ENCODE measurements at places on chromosomes 11 and 22.

GRCh38 chr22:37219533-37219932 is 7.3 kb upstream of the SSTR3 start:
- DNase-seq, result no peak

- no peak for DNase-seq
Measured at GRCh38 chr11:69442807-69443137, 38.7 kb upstream of the LINC01488 start.

DNA sequence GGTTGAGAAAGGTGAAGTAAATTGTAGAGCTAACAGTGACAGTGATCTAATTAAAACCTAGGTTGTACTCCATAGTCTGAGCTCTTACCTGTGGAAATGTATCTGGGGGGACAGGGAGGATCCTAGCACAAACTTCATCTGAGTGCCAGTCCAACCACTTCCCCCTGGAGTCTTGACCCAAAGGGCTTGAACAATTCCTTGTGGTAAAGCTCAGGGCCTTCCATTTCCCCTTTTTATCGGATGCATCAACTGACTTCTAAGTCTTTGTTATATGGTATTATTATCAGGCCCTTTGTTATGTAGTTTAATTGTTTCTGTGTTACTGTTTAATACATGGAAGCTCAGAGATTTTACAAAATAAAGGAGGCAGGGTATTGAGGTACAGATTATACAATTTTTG is 140.2 kb upstream of the SESN3 start:
- DNase-seq, result no peak

- DNase-seq, result peak; percentile 78
Measured at GRCh38 chr11:61187505-61188130, 15.7 kb upstream of the PGA3 start.

DNA sequence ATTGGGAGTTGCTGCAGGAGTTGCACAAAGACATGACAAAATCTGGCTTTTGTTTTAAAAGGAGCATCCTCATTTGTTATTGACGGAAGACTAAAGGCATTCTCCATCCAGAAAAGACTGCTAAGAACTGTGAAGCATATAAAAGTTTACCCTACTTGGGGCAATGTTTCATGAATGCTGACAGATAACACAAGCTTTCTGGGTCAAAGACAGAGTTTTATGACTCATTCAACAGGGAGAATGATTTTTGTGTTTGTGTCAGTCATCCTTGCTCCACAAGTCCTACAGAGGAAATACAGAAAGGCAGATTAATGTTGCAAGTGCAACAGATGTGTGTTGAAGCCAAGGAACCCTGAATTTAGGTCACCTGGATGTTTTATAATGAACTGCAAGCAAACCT is 2.5 kb downstream of the GLYATL1 start:
- DNase-seq, result no peak

- DNase-seq, result no peak
Measured at GRCh38 chr11:61887839-61888494, 3.4 kb downstream of the FADS3 start.

DNA sequence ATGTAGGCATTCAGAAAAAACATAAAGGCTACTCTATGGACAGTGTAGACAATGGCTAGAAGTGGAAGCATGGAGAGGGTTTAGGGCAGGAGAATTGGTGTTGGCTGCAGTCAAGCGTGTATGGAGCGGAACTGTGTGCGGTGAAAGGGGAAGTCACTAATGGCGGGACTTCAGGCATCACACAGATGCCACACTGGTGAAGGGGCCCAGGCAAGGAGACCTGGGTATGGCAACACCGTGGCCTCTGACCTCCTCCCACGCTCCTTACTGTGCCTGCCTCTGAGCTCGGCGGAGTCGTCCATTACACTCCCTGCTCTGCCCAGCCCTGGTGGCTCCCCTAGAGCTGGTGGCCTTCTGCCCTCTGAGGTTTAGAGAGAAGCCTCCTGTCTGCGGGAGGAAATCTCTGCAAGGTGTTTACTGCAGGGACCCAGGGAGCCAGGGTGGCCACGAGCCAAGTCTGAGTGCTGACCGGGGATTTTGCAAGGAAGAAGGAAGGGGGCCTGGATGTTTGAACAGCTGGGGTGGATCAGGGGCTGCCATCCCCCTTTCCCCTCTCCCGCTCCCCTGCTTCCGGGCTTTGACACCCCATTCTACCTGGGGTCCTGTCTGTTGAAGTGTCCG is 75.1 kb upstream of the TSPAN18 start:
- DNase-seq, result no peak

GRCh38 chr11:121070951-121071845 is 29.8 kb upstream of the TECTA start:
- no peak for DNase-seq

GRCh38 chr11:47667555-47667954 is 25.2 kb upstream of the MTCH2 start:
- DNase-seq, result no peak

GRCh38 chr11:65718964-65719492 is 1.6 kb downstream of the RNASEH2C start:
- DNase-seq, result no peak

DNA sequence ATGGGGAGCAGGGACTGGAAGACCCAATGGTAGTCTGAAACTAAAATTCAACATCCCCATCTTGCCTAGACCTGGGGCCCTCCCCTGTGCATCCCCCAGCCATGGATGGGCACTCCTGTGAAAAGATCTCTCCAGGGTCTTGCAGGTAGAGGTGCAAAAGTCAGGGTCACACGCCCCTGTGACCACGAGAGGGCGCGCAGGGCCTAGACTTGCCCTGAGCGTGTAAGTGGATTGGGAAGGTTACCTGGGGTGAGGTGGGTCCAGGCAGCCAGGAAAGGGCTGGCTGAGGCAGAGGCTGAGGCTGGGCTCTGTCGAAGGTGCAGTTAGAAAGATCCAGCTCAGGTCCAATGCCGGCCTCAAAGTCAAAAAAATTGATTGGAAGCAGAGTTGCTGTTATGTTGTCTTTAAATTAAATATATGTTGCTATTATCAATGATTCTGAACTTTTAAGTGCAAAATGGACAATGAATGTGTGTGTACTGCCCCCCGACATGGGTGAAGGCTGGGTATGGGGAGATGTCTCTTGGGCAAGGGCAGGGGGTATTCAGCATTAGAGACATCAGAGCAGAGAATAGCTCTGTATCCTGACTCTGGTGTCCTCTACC is 4.8 kb upstream of the POU2F3 start:
- DNase-seq, result peak; percentile 81

GRCh38 chr22:49647627-49648026 is 180.0 kb downstream of the BRD1 start:
- peak; percentile 27 for DNase-seq

GRCh38 chr11:93936460-93936859 is 84.7 kb upstream of the HEPHL1 start:
- no peak for DNase-seq

- DNase-seq, result no peak
Measured at GRCh38 chr22:19991645-19992451, 24.8 kb downstream of the ARVCF start.

DNA sequence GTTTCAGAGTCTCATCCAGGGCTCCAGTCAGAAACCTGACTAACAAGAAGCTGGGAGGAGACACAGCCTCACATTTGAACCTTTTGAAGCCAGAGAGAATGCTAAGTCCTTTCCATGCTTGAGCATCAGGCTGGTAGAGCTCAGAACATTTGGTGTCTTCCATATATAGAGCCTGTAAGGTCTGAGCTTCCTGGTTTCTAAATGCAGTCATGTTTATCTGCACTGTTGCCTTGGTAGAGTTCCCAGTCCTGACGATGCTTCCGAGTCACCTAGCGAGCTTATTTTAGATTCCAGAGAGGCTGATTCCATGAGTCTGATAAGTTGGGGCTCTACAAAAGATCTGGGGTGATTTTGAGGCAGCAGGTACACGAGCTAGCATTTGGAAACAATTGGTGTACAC is 68.4 kb upstream of the SORL1 start:
- DNase-seq, result no peak

DNA sequence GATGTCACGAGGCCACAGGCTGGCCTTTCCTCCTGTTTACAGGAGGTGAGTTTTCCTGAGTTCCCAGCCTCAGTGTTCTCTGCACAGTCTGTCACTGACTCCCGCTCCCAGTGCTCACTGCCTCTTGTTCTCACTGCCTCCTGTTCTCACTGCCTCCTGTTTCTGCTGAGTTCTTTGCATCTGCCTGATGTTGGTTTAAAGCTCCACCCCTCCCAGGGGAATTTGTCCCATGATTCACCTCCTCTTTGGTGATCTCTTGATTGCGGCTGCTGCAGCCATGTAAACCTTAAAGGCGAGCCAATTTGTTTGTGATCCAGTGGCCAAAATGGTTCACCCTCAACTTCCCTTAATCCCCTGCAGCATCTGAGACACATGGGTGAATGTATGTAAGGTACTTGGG is 6.0 kb upstream of the TUBA8 start:
- no peak for DNase-seq

DNA sequence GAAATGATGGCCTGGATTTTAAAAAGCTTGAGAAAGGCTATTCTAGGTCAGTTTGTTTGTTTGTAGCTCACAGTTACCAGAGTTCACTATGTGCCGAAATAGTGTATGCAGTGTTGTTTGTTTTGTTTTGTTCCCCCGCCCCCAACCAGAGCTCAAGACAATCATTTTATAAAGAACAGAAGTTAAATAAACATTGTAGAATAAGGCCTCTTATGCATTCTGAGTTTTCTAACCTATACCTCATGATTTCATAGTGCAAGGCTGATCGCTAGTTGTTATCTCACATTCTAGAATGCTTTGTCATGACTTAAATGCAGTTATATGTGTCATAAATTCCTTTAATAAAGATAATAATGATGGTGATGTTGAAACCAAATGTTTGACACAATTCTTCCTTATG is 7.8 kb downstream of the KCNA4 start:
- no peak for DNase-seq

- no peak for DNase-seq
Measured at GRCh38 chr11:92125321-92125720, 99.3 kb upstream of the FAT3 start.

DNA sequence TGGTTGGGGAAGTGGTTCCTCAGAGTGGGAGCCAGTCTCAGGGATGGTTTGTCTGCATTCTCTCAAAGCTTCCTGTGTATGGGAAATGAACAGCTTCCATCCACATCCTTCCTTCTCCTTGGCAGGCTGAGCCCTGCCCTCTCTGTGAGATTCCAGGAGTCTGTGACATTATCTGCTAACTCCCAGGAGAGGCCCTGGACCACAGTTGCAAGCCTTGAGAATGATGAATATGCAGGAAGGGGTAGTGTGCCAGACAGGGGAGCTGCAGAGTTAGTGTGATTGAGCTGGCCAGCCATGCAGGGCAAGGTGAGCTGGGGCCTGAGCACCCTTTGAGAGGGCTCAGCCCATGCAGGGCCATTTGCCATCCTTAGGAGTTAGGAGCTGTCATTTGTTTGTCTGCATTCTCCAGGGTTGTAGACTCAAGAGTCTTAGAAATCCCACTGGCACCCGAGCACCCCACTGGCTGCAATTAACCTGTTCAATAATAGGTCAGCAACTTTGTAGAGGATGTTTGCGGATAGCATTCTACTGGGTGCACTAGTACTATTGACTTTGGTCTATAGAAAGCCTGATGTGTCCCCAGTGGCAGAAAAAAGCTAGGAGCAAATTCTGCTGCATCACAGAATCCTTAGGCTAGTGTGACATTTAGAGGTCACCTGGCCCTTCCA is 299.0 kb upstream of the CADM1 start:
- DNase-seq, result no peak

DNA sequence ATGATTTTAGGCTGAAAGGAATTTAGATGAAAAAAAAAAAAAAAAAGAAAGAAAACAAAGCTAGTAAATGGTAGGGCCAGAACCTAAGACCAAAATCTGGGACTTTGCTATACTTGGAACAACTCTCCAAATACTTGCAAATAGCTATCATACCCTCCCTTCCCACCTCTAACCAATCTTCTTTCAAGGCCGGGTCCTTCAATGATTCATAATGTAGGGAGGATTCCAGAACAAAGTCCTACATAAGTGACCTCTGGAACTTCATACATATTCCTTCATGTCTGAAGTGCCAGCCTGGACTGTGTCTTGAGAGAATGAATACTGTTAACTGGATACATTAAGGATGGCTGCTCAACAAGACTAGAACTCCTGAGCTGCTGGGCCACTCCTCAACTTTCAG is 9.9 kb downstream of the STK33 start:
- DNase-seq, result no peak

GRCh38 chr11:70861559-70861958 is 390.8 kb downstream of the SHANK2 start:
- no peak for DNase-seq

- DNase-seq, result no peak
Measured at GRCh38 chr11:134452838-134453155, 40.8 kb upstream of the B3GAT1 start.

DNA sequence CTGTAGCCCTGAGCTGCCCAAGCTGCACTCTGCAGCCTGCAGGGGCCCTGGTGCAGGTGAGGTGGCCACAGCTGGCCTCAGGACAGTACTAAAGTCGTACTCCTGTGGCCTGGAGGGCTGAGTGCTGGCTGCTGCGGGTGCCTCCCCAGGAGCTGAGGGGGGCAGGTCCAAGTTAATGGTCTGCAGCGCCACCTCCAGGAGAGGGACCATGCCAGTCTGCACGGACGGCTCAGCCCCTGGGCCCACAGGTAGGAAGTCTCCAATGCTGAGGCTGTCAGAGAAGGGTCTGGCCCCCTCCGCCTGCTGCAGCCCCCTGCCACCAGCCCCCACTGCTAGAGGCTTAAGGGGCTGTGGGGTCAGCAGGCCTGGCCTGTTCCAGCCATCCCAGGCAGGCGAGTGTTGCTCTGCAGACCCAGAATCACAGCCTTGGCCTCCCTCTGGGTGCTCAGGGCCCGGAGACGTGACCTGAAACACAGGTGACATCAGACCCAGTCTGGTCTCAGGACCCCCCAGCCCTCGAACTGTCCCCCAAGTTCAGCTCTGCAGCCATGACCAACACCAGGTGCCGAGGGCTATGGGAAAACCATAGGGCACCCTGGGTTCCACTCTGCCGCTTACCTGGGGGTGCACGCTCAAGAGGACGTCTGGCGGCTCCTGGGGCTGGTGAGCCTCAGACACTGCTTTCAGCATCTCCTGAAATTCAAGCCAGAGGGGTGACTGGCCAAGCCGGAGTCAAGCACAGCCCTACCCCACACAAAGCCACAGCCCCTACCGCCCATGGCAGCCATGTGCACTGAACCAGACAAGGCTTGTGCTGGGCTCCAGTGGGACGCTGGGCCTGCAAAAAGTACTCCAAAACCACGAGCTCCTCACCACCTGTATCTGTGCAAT is 20.8 kb downstream of the SELENOO start:
- DNase-seq, result no peak

- no peak for DNase-seq
Measured at GRCh38 chr11:1714908-1715885, 18.2 kb downstream of the KRTAP5-6 start.

DNA sequence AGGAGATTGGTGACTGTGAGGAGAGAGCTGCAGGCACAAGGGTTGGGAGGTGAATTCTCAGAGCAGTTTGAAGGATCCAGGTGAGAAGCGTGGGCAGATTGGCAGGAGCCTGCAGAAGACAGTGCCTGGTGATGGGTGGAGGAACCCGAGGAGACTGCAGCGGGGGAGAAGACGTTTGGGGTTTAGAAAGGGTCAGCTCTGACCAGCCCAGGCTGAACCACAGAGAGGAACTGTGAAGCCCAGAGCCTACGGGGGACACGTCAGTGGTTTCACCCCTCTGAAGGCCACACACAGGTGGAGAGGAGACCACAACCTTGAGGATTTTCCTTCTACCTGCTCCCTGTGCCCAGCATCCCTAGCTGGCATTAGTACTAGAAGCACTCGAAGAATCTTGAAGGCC is 154.8 kb upstream of the TBCEL start:
- DNase-seq, result no peak

Data from HEK293T (cell line).